ENCODE measurements at places on chromosomes 5 and 9.
A peak's percentile ranks its signal among the peaks of the same experiment; 100 is the strongest.

GRCh38 chr5:17893026-17893635 is 258.9 kb downstream of the TAF11L14 start:
- DNase-seq = peak; percentile 12

DNA sequence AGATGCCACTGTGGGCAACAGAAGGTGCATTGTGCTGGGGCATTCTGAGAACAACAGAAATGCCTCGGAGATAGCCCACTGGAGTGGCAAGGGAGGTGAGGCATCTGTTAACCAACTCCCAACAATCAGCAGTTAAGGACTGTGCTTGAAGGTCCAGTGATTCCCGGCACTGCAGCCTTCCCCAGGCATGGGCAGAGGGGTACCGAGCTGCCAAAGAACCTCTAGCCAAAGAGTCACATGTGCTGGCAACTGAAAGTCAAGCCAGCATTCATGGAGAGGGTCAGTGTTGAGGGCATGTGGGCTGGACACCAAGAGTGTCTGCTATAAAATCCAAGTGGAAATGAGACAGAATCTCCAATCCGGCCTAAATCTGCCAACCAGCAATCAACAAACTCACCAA is 149.6 kb downstream of the ASTN2 start:
- no peak for DNase-seq

GRCh38 chr5:128881502-128882018 is 83.7 kb upstream of the SLC27A6 start:
- no peak for DNase-seq

GRCh38 chr9:12538842-12539579 is 154.2 kb upstream of the TYRP1 start:
- DNase-seq = no peak

GRCh38 chr5:166165596-166165995 is 2125.8 kb upstream of the WWC1 start:
- DNase-seq = peak; percentile 2

DNA sequence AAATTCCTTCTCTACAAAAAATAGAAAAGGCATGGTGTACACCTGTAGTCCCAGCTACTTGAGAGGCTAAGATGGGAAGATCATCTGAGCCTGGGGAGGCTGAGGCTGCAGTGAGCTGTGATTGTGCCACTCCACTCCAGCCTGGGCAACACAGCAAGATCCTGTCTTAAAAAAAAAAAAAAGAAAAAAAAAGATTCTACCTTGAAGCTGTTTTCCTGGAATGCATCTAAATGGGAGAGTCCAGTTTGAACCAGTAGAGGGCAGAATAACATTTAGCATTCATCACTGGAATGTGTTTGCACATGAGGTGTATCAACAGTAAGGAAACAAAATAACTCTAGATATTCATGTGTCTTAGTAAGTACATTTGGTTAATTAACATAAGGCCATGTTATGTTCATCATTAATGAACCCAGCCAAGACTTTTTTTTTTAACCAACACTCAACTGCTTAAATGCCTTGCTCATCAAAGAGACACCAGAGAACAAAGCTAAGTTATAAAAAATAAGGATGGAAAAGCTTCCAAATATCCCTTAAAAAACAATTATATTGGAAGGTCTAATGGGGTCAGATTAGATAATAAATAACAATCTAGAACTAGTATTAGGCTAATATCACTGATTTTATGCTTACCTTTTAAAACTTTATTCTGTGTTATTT is 16.1 kb downstream of the IFNE start:
- DNase-seq = peak; percentile 62

- no peak for DNase-seq
These were observed at the start of gene DPYSL3 for GRCh38 chr5:147509710-147510651. Gene DPYSL3 (minus strand): TSS chr5:147510068. CDS start chr5:147509858, 210 bp downstream.

DNA sequence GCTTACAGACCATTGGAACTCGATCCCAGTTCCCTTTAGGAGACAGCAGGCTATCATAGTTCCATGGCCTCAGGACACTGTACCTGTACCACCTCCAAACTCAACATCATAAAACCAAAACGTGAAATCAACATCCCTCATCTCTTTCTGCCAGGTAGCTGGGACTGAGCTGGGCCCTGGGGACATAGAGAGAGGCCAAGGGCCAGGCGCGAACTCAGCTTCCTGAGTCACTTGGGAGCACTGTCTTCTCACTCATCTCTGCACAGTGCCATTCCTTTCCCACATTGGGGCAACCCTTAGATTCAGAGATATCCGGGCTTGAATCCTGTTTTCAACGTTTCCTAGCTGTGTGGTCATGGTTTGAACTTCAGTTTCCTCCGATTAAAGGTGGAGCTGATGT is 12.2 kb downstream of the DAB2IP start:
- no peak for DNase-seq

- DNase-seq = no peak
These were observed 113.3 kb upstream of the CAST start for GRCh38 chr5:96548905-96549304.

DNA sequence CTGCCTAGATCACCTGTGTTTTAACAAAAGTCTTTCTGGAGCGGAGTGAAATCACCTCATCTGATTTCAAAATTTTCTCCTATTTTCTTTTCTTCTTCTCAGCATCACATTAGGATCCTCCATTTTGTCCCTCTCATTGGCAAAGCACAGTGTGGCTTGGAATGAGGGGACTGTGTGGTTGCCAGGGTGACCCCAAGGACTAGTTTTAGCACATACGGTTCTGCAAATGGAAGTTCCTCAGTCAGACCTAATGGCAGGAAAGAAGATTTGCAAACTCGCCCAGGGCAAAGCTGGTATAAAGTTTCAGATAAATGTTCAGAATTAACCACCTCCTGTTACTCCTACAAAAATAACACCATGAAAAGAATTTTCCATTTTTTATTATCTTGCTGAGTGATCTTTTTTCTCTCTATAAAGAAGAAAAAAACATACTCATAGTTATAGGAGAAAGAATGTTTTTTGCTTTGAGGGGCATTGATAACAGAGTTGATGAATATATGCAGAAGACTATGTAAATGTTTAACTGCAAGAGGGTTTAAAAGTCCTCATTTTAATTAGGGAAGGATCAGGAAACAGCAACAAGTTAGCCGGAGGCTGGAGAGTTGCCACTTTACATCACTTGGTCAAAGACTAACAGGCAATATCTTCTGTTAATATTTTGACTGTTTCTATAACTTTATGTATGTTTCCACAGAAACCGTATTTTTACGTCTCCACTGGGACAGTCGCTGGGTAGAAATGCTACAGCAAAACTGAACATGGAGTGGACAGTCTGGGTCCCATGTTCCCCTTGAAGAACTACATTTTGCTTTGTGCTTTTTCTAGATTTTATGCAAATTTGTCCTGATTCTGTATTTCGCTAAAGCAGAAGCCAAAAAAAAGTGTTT is 257.8 kb downstream of the NR2F1-AS1 start:
- DNase-seq = no peak

DNA sequence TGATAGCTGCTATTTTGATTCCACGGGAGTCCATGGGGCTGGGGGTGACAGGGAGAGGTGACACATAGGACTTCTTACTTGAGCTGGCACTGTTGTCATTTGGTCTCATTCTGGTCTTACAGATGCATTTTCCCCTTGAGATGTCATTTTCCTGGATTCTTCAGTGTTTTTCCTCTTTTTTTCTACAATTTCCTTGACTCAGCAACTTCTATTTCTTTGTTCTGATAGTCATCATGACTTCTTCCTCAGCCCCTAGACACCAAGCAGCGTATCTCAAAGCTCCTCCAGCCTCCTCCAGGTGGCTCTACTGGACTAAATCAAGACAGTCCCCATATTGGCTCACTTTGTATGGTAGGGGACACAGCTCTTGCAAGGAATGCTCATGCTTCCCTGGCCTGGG is 16.5 kb downstream of the LVRN start:
- DNase-seq = no peak

- no peak for DNase-seq
These were observed 168.6 kb upstream of the DMRT1 start for GRCh38 chr9:672851-673250.

- DNase-seq = no peak
These were observed 118.4 kb downstream of the GDNF start for GRCh38 chr5:37721447-37721871.

DNA sequence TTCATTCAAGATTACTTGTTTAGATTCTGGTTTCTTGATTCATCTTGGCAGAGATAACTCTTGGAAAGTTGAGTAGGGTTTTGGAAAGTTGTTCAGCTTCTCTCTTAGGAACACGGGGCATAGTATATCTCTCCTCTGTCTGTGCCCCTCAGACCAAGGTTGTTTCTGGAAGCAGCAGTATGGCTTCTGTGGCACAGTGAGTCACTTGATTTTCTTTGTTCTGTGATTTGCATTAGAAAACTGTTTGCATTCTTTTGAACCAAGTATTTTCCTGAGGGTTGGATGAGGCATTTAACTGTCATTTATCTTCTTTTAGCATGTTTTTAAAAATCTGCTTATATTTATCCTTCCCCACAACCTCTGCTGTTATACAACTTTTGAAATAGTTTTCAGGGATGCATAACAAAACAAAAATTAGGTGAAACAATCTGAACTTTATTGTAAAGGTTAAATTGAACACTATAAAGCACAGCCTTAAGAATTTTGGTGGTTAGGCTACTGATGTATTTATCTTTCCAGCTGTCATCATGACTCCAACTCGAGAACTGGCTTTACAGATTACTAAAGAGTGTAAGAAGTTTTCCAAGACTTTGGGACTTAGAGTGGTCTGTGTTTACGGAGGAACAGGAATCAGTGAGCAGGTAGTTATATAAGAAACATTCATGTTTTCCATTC is 26.5 kb downstream of the DDX46 start:
- DNase-seq = peak; percentile 86

- DNase-seq = no peak
These were observed 125.3 kb downstream of the GABBR2 start for GRCh38 chr9:98583417-98583816.

DNA sequence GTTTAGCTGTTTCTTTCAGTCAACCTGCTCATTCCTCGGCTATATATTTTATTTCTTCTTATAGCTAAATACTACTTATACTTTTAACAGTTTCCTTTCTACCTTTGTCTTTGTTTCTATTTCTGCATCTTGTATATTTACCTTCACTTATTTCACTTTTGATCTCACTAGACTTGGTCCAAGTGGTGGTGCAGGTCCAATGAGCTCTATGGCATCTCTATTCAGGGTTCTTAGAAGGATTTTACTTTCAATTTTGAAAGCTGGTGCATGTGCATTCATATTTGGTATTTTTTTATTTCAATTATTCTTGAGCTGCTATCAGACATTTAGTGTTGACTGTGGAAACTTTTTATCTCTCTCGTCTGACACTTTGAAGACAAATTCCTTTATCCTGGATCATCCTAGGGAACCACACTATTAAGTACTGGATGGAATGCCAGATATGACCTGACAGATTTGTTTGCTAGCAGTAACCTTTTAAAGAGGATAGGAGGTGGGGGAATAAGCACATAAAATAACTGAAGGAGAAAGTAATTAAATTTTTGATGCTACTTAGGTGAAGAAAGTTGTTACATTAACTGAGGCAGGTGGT is 123.1 kb upstream of the PJA2 start:
- no peak for DNase-seq

Data from astrocyte of the cerebellum (primary cell).